ENCODE measurements at places on chromosomes 2 and 18.

GRCh38 chr2:120435671-120436459, 89.9 kb downstream of the INHBB start:
- DNase-seq = no peak

- DNase-seq = no peak
Measured at GRCh38 chr2:144131042-144131441, 388.9 kb downstream of the ZEB2 start.

- no peak for DNase-seq
Measured at GRCh38 chr2:35803126-35803525, 552.5 kb upstream of the CRIM1 start.

DNA sequence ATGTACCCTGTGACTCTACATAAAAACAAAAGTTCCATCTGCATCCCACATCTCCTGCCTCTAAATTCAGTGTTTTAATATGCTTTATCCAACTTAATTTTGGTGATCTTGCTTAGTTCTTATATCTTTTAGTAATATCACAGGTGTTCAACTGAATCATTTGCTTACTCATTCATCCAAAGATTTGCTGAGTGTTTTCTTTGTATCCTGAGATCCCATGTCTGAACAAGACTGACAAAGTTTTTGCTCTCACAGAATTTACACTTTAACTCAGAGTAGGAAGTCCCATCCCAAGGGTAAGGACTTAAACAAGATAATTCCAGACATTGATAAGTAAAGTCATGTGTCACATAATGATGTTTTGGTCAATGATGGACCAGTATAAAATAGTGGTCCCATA, 87.0 kb downstream of the FSIP2 start:
- DNase-seq = no peak

DNA sequence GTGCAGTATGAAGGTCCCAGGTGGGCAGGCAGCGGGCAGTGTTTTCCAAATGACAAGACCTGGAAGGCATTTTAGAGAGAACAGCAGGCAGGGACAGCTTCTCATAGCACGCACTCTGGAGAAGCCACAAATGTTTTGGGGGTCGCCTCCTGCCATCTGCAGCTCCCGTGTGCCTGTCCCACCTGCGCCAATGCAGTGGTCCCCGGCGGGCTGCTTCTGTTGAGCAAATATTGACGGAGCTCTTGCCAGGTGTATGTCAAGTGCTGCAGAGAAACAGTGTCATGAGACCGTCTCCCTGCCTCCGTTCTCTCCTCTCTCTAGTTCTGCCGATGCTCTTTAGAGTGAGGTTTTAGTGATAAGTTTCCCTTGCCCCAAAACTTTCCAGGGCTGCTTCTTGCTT, 174.8 kb downstream of the LDLRAD4 start:
- no peak for DNase-seq

DNA sequence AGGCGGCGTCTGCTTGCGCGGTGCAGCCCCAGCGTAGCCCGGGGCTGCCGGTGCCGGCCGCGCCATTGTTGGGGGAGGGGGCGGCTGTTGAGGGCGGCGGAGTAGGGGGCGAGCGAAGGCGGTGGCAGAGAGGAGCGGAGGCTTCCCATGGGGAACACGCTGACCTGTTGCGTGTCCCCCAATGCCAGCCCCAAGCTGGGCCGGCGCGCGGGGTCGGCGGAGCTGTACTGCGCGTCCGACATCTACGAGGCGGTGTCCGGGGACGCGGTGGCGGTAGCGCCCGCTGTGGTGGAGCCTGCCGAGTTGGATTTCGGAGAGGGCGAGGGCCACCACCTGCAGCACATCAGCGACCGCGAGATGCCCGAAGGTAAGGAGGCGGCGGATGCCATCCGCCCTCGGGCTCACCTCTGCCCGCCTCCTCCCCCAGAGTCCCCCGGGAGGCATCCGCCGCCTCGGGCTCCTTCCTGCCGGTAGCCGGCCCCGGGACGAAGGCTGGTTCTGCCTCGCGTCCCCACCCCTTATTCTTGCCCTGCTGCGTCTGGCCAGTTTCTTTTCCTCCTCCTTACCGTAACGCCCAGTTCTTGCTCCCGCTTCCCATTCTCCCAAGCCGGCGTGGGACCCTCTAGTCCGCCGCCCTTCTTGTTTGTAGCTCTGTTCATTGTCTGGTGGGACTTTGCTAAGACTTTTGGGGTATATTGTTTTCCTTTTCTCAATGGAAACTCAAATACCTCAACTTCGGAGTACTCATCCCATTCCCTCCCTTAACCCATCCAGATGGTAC, 500 bp downstream of the CCNYL1 start:
- no peak for DNase-seq

DNA sequence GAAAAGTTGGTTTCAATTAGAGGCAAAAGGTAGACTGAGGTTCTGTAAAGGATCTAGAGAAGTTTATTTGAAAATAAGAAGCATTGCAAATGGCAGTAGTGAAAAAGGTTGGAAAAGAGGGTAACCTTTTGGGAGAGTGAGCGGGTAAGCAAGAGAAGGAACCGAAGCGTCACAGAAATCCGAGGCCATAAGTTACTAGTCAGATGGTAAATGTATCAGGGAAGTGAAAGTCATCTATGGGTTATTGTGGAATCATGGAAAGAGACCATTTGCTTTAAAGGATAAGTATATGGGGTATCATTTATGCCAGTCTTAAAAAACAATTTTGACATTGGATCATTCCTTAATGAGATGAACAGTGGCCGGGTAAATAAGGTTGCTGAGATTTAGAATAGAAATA, 30.5 kb downstream of the EML4 start:
- DNase-seq = no peak

DNA sequence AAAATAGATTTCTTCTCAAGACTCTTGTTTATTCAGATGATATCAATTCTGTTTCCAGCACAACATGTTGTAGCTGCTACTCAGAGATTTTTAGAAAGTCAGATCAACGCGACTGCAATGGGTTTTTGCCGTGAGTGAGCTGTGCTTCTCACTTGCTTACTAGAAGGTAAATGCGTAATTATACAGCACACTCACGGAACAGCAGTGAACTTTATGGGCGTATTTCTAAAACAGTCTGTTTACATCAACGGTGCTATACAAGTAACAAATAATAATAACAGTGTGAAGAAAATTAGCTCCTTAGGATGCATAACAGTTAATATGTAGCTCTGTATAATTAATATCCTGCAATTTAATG, 533.6 kb downstream of the RNF144A start:
- no peak for DNase-seq

- DNase-seq = no peak
Measured at GRCh38 chr2:127068351-127068741, 38.6 kb downstream of the BIN1 start.

GRCh38 chr18:53757328-53757727, 467.1 kb downstream of the MBD2 start:
- no peak for DNase-seq

DNA sequence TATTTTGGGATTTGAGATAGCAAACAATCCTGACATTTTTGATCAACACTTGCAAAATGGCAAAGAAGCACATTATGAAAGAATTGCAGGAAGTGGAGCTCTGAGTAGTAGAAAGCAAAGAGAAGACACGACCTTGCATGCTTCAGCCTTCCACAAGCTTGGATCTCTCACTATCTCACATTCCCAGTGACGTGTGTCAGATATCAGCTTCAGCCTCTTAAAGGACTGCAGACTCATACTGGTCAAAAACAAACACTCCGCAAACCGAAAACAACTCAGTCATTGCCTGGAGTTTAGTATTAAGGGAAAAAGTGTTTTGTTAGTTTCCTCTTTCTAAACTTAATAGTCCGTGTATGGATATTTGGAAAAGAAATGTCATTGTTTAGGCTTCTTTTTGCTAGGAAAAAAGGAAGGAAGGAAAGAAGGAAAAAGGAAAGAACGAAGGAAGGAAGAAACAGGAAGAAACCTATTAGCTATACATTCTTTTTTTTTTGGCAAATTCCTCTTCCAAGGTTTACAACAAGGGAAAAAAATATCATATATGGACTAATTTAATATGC, 32.6 kb upstream of the SLC40A1 start:
- DNase-seq = peak; percentile 21

Measured in fibroblast of skin of left quadriceps (primary cell).